Mammary epithelial cell (primary cell): ENCODE measurements at places on chromosomes 13 and 19. TPM values are rescaled to one million over a fixed set of nuclear protein-coding genes. Genes with fewer than 3 reads are reported as not detected.

MBD3L3 gene
- not detected for total RNA-seq

C19orf38 gene
- 0.32 and 0.33 TPM in 2 replicates for total RNA-seq

ZNF761 gene
- total RNA-seq, result 10.1 and 10.3 TPM in 2 replicates

TNNT1 gene
- total RNA-seq, result 80.4 and 85.2 TPM in 2 replicates

FUT2 gene
- total RNA-seq, result 0.33 TPM

PRR12 gene
- 13.3 and 23.0 TPM in 2 replicates for total RNA-seq

SLC27A1 gene
- 27.5 and 42.2 TPM in 2 replicates for total RNA-seq

EID2B gene
- 3.3 TPM for total RNA-seq

KLHL1 gene
- not detected in 2 replicates for total RNA-seq

FAM216B gene
- not detected in 2 replicates for total RNA-seq

CACNG8 gene
- total RNA-seq, result not detected in 2 replicates

CEACAM6 gene
- under 0.01 TPM for total RNA-seq

KLK1 gene
- 0.40 and 0.54 TPM in 2 replicates for total RNA-seq

CD70 gene
- not detected for total RNA-seq

RGL3 gene
- total RNA-seq, result 1.8 TPM

LACC1 gene
- 17.3 and 22.2 TPM in 2 replicates for total RNA-seq

ADGRE3 gene
- total RNA-seq, result not detected

CDC16 gene
- total RNA-seq, result 50.2 TPM

SYCN gene
- total RNA-seq, result not detected

NTN5 gene
- 0.16 TPM in 1 of 2 replicates, not detected in the other for total RNA-seq

RFX1 gene
- 8.3 and 12.0 TPM in 2 replicates for total RNA-seq

CGB2 gene
- total RNA-seq, result not detected

FLT3LG gene
- total RNA-seq, result 1.5 and 4.2 TPM in 2 replicates
